ENCODE measurements at places on chromosomes 16 and 17.

DNA sequence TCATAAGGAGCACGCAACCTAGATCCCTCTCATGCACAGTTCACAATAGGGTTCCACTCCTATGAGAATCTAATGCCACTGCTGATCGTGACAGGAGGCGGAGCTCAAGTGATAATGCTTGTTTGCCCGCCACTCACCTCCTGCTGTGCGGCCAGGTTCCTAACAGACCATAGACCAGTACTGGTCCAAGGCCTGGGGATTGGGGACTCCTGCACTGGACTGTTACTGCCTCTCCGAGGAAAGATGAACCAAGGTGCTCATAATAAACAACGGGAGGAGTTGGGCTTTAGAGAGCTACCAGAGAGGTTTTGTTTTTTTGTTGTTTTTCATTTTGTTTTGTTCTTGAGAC lies 58.2 kb downstream of the TK2 start:
- DNase-seq, result no peak

GRCh38 chr17:53765609-53766008 lies 57.1 kb upstream of the KIF2B start:
- no peak for DNase-seq

- DNase-seq, result no peak
Measured at GRCh38 chr17:78429618-78429995, 51.2 kb downstream of the PGS1 start.

GRCh38 chr16:65111306-65111705 lies 10.6 kb downstream of the CDH11 start:
- DNase-seq, result no peak

DNA sequence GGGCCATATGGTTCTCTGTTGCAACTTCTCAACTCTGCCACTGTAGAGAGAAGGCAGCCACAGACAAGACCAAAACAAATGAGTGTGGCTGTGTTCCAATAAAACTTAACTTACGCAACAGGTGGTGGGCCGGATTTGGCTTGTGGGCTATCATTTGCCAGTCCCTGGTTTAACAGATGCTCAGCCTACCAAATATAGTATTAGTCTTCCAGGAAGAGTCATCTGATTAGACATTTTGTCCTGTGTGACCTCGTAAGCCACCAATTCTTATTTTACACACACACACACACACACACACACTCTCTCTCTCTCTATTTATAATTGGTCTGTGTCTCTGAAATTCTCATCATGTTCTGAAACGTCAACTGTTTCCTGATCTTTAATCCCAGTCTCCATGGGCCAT lies 245.9 kb downstream of the XYLT1 start:
- DNase-seq, result no peak

DNA sequence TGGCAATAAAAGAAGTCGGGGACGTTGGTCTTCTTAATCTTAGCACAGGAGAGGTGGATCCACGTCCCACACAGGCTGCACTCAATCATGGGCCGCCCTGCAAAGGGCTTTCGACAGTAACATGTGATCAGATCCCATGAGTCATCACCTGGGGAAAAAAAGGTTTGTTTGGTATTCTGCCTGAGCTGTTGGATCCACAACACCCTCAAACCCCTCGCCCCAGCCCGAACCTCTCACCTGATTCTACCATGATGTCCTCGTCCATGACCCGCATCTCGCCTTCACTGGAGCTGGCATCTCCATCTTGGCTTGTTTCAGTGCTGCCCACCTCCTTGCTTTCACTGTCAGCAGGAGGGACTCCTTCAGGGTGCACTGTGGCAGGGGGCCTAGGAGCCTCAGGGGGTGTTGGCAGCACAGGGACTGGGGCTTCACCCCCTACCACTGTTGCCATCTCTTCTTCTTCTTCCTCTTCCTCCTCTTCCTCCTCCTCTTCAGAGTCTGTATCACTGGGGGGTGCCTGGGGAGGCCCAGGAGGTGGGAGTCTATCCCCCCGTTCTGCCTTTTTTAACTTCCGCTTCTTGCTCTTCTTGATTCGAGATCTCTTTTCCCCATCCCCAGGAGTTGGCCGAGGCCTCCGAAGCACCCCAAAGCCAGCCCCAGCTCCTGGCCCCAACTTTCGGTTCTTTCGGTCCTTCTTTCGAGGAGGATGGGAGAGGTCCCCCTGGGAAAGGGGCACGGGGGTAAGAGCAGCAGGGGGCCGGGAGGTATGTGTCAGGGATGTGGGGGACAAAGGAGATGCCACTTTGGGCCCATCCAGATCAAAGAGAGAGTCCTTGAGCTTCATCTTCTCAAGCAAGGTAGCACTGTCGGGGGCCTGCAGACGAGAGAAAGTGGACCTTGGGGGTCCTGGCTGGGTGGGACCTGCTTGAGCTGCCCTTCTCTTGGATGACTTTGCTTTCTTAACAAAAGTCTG lies 1.7 kb upstream of the DVL2 start:
- DNase-seq, result peak; percentile 22

GRCh38 chr17:65638221-65638975 lies 77.0 kb upstream of the AXIN2 start:
- no peak for DNase-seq

DNA sequence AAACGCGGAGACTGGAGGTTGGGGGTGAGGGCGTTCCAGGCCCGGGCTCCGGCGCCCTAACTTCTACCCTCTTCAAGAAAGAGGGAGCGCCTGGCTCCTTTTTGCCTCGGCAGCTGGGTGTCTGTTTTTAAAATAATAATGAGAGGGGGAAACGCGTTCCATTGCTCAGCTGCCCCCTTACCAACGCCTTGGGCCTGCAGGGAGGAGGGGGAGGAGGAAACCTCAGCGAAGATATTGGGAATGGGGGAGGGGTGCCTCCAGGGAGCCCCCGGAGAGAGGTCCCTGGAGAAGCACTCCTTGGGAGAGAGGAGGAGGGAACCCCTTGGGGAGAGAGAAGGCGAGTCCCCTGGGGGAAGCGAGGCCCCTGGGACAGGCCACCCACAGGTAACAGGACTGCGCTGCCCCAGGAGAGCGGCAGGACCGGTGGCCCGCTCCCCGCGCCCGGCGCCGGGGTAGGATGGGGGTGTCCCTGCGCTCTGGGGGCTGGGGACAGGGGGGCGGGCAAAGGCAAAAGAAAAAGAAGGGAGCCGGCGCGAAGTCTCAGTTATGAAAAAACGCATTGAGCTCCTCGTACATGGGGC lies 2.7 kb downstream of the NEUROD2 start:
- DNase-seq, result no peak

GRCh38 chr17:8163978-8164814 lies 1.4 kb upstream of the VAMP2 start:
- peak; percentile 73 for DNase-seq

- no peak for DNase-seq
Measured at GRCh38 chr17:41492771-41493170, 3.1 kb upstream of the KRT36 start.

Measured in activated naive CD4-positive, alpha-beta T cell treated with Interleukin-2 at 50 U/mL for 16 hours (primary cell).